Activated T-cell treated with anti-CD3 and anti-CD28 coated beads for 48 hours (primary cell): ENCODE measurements at places on chromosomes 6 and 20.

DNA sequence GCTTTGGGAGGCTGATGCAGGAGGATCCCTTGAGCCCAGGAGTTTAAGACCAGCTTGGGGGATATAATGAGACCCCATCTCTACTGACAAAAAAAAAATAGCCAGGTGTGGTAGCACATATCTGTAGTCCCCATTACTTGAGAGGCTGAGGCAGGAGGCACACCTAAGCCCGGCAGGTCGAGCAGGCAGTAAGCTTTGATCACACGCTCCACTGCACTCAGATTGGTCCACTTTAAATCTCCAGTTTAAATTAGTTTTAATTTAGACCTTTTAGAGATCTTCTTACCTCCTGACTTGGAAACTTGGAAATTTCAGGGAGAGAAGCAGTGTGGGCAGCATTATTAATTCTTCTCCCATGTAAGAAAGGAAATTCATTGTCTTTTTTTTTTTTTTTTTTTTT, 16.8 kb upstream of the PLCB4 start:
- DNase-seq: no peak

GRCh38 chr20:6265204-6265904, 142.5 kb upstream of the FERMT1 start:
- no peak for DNase-seq

DNA sequence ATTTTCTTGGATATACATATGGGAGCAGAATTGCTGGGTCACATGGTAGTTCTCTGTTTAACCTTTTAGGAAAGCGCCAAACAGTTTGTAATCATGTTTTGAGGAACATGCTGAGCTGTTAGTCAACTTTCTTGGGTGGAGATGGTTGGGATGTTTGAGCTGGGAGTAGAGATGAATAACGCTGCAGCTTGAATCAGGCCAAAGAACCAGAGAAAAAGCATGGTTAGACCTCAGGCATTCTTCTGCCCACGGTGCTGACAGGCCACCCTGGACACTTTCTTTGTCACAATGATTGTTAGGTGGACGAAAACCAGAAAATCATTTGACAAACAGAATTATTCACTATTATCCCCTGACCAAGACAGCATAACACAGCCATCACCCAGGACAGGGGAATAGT, 66.8 kb downstream of the PRDM1 start:
- no peak for DNase-seq

GRCh38 chr20:4457566-4458543, 263.9 kb upstream of the PRND start:
- no peak for DNase-seq

- DNase-seq: no peak
These were observed 234.2 kb upstream of the CITED2 start for GRCh38 chr6:139608466-139609261.

DNA sequence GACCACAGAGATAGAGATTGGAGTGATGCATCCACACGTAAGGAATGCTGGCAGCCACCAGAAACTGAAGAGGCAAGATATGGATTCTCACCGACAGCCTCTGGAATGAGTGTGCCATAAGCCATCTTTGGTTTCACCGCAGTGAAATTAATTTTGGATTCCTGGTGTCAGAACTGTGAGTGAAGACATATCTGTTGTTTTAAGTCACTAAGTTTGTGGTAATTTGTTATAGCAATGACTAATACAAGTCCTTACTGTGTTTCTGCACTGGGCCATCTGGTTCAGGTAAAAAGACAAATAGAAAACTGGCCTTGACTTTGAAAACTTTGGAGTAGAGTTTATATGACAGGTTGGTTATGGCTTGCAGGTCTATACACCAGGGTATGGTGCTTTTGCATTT, 261.9 kb downstream of the PHF3 start:
- no peak for DNase-seq

GRCh38 chr6:17161076-17161475, 59.2 kb downstream of the STMND1 start:
- no peak for DNase-seq

DNA sequence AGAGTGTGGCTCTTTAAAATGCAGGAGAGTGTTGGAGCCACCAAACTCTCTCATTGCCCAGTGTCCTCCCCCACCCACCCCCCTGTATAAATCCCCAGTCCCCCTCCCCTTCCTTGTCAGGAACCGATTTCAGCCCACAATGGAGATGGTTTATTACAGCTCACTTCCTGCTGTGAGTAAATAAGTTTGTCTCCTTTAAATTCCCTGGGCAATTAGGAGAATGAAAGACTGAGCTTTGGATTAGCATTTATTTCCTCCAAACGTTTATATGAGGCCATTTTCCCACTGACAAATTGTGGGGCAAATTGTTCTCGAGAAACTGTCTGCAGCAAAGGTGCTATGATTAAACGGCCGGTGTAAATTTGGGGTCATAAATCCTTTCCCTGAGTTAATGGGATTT, 128.8 kb downstream of the DHX35 start:
- no peak for DNase-seq

- no peak for DNase-seq
These were observed 98.9 kb upstream of the ENPP5 start for GRCh38 chr6:46269447-46270229.

- DNase-seq: no peak
These were observed 82.4 kb upstream of the TGM3 start for GRCh38 chr20:2213401-2213800.

DNA sequence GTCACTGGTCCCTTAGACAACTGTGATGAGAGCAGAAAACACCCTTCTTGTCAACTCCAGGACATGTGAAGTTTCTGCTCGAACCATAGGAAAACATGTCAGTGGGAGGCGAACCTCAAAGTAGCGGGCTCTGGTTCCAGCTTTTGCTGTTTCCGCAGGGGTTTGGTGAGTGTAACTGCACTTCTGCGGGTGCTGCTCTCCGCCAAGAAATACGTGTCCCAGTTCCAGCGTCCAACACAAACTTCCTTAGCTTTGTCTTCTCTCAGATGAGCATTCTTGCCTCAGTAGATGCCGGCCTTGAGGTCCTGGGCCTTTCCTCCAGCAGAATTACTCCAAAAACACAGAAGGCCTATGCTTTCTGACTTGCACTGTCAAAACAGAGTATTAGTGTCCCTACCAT, 156.3 kb downstream of the FNDC1 start:
- no peak for DNase-seq

GRCh38 chr6:35080821-35081425, 60.2 kb downstream of the TCP11 start:
- DNase-seq: no peak

DNA sequence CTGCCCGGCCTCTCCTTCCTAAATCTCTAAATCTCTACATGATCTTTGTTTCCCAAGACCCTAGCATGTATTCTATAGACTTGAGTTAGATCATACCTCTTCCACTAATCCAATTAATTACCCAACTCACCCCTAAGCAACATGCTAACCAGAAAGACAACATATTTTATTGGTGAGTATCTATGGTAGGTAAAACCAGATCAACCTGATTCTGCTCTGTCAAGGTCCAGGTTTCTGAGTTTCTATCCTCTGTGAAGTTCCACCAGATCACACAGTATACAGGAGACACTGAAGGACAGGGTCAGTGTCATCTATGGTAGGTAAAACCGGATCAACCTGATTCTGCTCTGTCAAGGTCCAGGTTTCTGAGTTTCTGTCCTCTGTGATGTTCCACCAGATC, 363.2 kb upstream of the MARCKS start:
- no peak for DNase-seq

DNA sequence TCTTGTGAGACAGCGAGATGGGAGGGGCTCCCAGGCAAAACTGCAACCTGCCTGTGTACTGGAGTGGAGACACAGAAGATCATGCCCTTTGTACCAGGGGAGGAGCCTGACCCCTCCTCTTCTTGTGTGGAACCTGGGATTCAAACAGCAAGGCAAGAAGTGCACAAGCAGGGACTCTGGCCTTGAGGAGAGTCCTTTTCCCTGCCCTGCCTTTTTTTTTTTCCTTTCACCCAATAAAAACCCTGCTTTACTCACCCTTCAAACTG, 251.8 kb upstream of the OPRM1 start:
- no peak for DNase-seq

DNA sequence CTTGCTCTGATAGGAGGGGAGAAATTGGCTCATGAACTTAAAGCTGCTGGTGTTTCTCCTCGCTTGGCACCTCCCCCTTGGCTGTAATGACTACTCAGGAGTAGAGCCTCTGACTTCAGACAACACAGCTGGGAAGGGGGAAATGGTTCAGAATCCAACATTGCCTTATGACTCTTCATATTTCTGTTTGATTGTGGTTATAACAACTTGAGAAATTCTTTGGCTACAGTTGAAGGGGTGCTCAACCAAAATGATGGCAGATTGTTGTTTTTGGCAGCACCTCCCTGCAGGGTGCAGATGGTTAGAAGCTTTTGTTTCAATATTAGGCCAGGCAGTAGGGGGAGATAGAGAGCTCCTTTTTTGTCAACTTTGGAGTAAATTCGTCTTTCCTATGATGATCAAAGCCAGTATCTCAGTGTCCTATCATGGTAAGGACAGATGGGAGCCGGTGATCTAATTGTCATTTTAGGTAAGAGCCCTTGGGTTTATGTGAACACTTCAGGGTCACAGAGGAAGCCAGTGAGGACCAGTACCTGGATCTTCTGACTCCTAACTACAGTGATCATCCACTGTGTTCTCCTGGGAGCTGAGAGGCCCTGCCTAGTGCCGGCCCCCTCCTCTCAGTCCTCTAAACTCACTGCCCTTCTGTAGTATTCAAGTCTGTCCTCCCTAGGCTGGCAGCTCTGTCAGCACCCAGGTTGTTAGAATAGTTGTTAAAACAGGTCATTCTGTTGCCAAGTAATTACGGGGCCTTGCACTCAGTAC, 39.9 kb downstream of the RPRD1B start:
- DNase-seq: no peak

DNA sequence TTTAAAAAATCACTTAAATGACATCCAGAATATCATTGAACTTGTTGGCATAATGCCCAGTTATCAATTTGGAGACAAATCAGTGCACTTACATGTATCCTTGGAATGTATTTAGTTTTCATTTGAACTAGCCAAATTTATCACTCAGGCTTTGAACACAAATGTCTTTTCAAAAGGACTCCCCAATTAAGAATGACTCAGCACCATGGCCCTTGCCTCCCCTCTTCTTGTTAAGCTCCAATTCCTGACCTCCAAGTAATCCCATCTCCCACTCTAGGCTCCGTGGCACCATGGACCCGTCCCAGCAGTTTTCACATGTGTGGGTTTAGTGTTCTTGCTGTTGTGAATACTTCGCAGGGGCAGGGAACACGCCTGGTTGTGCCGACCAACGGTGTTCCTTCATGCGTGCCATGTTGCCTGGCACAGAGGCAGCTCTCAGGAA, 2.7 kb downstream of the AKAP12 start:
- no peak for DNase-seq

GRCh38 chr20:53887973-53888372, 182.4 kb downstream of the BCAS1 start:
- no peak for DNase-seq

DNA sequence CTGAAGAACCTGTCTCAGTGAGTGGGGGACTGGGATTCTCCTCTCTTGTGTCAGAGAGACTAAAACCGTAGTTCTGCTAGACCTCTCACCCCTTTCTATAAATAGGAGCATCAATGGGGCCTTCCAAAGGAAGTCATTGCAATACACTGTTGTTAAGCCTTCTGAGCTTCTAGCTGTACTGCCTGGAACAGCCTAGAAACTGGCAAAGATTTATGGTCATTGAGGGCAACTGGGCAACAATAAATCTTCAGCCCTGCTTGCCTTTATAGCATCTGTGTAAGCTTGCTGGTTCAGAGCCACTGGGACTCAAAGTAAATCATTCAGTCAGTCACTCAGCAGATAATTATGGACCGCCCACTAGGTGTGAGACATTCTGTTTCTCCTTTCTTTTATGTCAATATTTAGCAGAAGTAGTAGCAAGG, 53.2 kb downstream of the PPP1R14C start:
- DNase-seq: no peak

DNA sequence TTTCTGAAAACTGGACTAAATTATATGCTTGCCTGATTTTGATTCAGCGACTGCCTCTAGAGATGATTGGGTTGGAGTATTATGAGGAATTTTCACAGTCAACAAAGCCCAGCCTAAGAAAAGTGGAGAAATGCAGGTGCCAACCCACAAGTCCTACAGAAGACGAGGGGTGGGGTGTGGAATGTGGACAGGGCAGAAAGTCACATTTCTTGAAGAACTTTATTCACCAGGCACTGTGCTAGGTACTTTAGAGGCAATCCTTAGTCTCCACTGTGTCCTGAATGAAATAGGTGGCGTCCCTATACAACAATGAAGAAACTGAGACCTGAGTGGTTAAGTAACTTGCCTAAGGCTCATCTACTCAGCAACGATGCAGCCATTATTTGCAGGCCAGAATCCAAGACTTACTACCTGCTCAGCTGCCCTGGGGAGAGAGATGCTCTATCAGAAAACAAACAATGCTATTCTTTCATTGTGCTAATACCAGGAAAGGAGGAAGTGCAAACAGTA, 106.3 kb downstream of the RNF144B start:
- no peak for DNase-seq

DNA sequence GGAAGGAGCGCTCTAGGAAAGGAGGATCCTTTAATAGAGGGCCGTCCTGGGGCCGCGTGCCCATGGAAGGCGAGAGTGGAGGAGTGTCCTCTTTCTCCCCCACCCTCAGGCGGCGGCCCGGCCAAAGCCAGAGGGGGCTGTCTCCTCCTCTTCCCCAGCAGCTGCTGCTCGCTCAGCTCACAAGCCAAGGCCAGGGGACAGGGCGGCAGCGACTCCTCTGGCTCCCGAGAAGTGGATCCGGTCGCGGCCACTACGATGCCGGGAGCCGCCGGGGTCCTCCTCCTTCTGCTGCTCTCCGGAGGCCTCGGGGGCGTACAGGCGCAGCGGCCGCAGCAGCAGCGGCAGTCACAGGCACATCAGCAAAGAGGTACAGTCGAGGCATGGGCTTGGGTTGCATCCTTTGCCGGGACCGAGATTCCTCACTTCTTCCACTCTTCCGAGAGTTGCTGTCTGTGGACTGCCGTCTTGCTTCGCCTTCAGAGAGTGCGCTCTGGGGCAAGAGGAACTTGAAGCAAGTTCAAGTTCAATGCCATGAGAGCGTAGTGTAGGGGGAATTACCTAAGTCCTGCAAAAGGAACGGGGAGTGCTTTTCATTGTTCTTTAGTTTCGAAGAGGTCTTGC, at the start of gene LAMA2:
Gene LAMA2 (plus strand): TSS at position 148 of the 621 bp plus-strand sequence. CDS start 108 bp downstream, at position 256.
- no peak for DNase-seq
